Astrocyte of the hippocampus (primary cell): ENCODE measurements at places on chromosomes 16 and 17.

- DNase-seq = no peak
These were observed 10.4 kb downstream of the CANT1 start for GRCh38 chr17:78999056-78999768.

GRCh38 chr16:10521681-10522274, 58.6 kb downstream of the EMP2 start:
- peak; percentile 84 for DNase-seq

- no peak for DNase-seq
These were observed 299.8 kb downstream of the SEC14L1 start for GRCh38 chr17:77440560-77440981.

GRCh38 chr17:58556833-58557250, 42.4 kb upstream of the MTMR4 start:
- peak; percentile 69 for DNase-seq

- DNase-seq = peak; percentile 67
These were observed 4.9 kb upstream of the ACTG1 start for GRCh38 chr17:81517339-81518112.

- DNase-seq = no peak
These were observed 22.3 kb upstream of the RBFOX3 start for GRCh38 chr17:79633154-79633553.

DNA sequence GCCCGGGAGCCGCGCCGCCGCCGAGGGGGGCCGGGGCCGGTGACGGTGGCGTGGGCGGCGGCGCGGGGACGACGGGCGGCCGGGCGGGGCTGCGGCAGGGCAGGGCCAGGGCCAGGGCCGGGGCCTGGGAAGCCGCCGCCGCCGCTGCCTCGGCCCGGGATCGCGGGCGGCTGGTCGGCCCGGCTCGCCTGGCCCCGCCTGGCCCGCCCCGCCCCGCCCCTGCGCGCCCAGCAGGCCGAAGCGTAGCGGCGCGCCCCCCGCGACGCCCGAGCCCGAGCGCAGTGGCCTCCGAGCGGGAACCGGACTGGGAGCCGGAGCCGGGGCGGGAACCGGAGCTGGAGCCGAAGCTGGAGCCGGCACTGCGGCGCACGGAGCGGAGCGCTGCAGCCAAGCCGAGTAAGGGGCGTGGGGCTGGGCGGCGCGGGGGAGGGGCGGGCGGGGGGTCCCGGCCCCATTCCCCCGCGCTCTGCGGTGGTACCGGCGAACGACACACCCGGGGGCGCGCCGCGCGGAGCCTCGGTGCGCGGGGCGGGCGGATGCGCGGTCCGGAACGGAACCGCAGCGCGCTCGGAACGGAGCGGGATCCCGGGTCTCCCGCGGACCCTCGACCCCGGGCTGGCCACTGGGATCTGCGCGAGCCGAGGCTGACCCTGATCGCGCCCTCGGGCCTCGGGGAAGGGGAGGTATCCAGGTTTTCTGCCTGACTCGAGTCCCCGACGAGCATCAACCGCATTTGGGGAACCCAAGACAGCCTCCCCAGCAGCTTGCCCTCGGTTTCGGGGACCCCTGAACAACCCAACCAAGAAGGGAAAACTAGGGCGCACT, at the start of gene BEAN1:
BEAN1 (plus strand) TSS at position 260 of the 825 bp plus-strand sequence. CDS start 10,382 bp downstream, outside the sequence.
- DNase-seq = peak; percentile 70

- DNase-seq = peak; percentile 91
These were observed 10.7 kb downstream of the CACNA1H start for GRCh38 chr16:1163567-1164055.

- no peak for DNase-seq
These were observed 43.6 kb downstream of the RNF157 start for GRCh38 chr17:76196675-76197074.

- DNase-seq = no peak
These were observed 393.7 kb upstream of the DYNLRB2 start for GRCh38 chr16:80147026-80147655.

DNA sequence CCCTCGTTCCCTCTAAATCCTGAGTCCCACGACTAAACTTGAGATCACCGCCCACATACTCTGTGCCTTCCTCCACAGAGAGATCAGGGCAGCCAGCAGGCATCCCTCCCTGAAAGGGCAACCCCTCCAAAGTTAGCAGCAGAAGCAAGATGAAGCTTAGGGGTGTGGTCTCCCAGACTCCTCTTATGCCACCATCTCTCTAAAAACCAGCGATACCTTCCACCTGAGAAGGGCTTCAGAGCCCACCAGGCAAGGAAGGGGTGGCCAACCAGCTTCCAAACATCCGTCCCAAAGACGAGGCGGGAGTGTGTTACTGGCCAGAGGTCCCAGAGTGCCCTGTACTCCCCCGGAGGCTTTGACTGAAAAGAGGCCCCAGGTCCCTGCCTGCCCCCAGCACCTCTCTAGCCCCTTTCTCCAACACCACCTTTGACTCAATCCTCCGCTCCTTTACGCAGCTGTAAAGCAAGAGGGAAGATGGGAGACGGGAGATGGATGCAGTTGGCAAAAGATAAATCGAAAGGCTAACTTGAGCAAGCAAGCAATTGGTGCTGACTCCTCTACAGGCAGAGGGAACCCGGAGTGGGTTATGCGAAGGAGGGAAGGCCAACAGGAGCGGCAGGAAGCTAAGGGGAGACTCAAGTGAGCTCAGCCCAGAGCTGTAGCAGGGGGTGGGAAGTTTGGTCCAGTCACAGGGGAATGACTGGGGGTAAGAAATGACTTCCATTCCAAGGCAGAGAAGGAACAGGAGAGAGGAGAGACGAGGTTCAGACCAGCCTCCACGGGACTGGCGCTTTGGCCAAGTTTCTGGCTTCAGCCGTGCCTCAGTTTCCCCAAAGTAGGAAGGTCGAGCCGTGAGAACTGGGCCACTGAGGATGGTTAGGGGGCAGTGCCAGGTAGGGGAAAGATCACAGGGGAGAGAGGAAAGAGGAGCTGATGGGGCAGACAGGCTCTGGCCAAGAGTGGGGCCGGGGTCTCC, 1.0 kb downstream of the ST3GAL2 start:
- DNase-seq = peak; percentile 63

DNA sequence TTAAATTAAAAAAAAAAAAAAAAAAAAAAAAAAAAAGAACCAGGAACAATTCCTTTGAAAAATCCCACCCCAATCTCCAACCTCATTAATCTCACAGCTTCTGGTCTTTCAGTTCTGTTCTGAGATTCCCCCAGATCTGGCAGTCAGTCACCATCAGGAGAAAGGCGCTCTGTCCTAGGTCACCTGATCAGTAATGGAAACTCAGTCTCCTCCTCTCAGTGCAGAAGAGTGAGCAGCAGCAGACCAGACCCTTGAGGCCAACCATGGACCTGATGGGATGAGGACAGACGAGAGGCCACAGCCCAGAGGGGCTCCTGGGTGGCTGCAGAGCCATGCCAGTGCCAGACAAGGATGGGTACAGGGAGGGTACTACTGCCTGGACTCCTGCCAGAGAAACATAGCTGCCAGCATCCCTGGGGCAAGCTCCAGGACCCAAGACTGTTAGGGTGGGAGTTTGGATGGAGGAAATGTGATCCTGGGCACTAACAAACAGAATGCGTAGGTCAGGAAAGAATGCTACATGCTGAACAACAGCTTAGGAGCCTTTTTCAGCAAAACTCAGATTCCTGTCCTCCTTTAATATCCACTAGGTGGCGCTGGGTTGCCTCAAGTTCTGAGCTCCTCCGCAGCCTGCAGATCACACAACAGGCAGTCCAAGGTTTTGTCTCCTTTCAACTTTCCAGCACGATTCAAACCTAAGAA, 28.7 kb downstream of the MPG start:
- DNase-seq = peak; percentile 88

DNA sequence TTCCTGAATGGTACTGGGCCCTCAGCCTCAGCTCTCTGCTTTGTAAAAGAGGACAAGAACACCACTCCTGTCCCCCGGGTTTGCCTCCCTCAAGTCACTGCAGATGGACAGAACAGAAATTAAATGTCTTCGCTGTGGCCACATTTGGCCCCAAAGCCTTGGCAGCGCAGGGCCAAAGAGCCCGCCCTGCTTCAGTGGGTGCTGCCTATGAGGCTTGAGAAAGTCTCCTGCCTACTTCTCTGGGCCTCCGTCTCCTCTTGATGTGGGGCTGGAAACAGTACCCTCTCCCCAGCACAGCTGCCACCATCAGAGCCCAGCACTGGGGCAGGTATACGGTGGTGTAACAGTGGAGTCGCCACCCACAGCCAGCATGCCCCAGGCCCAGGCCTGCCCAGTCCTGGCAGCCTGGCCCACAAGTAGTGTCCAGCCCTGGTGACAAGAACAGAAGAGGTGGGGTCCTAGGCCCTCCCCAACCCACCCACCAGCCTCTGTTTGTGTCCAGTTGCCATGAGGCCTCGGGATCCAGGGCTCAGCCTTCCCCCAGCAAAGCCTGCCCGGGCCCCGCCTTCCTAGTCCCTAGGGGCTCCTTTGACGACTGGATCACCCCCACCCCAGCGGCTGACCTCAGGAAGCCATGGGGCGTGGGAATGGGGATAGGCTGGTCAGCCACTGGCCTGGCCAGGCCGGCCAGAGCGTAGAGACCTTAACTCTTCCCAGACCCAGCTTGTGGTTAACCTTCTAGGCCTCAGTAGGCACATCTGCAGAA, 3.9 kb upstream of the TPPP3 start:
- DNase-seq = no peak

- peak; percentile 33 for DNase-seq
These were observed 628 bp downstream of the GABARAPL2 start for GRCh38 chr16:75566758-75567255.

- no peak for DNase-seq
These were observed 7.7 kb upstream of the SREBF1 start for GRCh38 chr17:17844500-17844899.

- DNase-seq = peak; percentile 89
These were observed 107.1 kb downstream of the AMFR start for GRCh38 chr16:56317998-56318826.

DNA sequence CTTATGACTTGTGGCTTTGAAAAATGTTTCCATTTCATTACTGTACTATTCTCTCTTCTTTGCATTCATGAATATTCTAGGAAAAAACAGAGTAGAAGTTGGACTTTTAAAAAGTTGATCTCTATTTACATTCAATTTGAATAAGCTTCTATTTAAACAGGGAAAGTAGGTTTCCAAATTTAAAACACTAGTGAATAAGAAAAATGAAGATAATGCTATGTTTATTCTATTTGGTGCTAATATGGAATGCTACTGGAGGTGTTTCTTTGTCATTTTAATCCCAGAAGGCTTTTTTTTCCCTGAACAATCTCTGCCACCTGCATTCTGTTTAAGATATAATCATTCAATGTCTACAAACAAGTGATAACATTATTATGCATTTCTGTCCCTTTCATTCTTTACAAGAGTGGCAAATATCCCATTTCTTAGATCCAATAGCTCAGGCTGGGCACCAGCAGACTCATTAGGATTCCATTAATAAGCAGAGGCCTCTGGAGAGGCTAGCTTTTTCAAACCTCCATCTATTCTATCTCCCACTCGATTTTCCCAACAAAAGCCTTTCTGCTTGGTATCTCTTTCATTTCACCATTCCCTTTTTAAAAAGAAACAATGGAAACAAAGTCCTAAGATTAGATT, 1001.6 kb upstream of the CDH8 start:
- DNase-seq = no peak

DNA sequence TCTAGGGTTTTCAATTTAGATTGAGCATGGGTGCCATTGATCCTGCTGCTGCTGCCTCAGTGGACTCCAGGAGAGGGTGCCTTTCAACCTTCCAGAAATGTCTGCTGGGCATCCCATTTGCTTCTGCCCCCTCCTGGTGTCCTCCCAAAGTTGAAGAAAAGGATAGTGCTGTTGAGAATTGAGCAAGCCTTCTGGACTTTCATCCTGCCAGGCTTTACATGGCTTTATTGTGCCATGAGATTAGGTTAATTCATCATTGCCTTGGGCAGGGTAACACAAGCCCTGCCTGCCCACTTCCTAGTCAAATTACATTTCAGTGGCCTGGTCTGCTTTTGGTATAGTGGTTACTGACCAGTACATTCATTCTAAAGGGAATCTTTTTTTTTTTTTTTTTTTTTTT, 17.9 kb upstream of the TANGO6 start:
- DNase-seq = no peak

GRCh38 chr16:20866145-20866772, 33.9 kb downstream of the DCUN1D3 start:
- peak; percentile 89 for DNase-seq

DNA sequence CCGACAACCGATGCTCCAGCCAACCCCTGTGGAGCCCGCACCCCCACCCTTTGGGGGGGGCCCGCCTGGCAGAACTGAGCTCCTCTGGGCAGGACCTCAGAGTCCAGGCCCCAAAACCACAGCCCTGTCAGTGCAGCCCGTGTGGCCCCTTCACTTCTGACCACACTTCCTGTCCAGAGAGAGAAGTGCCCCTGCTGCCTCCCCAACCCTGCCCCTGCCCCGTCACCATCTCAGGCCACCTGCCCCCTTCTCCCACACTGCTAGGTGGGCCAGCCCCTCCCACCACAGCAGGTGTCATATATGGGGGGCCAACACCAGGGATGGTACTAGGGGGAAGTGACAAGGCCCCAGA, 17.9 kb downstream of the NGFR start:
- DNase-seq = no peak

DNA sequence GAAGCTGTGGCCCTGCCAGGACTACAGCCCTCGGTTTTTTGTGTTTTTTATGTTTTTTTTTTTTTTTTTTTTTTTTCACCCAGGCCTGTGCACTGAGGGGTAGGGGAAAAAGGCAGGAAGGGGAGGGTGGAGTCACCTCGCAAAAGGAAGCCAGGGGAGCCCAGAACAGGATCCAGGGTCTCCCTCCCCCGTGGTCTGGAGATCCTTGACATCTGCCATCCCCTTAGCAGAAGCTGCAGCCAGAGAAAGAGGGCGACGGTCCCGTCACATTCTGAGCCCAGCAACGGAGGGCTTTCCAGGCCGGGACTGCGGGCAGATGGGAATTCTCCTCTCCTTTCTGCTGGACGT, 29.1 kb upstream of the PHOSPHO1 start:
- no peak for DNase-seq

DNA sequence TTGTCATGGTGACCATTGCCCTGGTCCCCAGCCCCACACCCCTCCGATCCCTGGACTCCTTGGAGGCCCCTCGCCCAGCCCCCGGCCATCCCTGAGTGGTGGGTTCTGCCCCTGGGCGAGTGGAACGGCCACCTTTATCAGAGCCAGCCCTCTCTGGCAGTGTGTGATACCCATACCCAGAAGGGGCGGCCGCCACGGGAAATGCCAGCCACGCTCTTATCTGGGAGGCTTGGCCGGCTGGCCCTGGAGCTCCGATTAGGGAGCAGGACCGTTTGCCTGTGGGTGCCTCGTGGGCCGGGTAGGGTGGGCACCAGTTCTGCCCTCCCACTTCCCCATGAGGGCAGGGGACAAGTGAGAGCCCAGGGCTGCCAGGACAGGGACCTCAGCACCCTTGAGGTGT, 58.3 kb upstream of the ZC3H18 start:
- DNase-seq = no peak

GRCh38 chr16:48085729-48086128, 70.1 kb downstream of the ABCC12 start:
- no peak for DNase-seq
